ENCODE measurements at places on chromosomes 2 and 18.

- no peak for DNase-seq
These were observed 44.6 kb upstream of the TUBA3D start for GRCh38 chr2:131431336-131431735.

GRCh38 chr18:21700528-21701075, 4.0 kb downstream of the ABHD3 start:
- no peak for DNase-seq

DNA sequence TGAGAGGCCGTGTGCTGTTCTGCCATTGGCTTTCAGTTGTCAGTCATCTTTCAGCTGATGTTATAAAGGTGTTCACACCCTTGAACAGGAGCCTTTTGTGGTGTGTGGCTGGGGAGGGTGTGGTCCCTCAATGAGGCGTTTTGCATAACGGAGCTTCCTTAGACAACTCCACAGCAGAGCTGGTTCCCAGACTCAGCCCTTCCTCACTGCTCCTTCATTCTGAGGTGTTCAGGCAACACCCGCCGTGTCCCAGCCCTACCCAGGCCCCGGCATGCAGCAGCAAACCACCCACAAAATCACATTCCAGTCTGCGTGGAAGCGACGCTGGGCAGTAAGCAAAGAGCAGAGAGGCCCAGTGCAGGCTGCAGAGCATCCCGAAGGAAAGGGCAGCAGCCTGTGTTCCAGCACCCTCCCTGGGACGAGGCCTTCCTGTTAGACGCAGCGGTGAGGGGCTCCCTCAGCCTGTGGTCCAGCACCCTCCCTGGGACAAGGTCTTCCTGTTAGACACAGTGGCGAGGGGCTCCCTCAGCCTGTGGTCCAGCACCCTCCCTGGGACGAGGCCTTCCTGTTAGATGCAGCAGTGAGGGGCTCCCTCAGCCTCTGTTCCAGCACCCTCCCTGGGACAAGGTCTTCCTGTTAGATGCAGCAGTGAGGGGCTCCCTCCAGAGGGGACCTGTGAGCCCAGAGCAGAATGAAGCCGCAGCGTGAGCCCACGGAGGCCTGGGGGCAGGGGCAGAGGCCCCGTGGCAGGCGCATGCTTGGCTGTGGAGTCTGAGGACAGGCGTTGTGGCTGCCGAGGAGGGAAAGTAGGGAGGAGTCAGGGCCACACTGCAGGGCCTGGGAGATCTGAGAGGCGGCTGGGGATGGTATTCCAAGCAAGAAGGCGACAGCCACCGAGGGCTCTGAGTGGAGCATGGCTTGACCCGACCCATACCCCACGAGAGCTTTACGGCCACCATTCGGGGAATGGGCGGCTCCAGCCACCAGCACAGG, 201.8 kb upstream of the HDAC4 start:
- DNase-seq: no peak

DNA sequence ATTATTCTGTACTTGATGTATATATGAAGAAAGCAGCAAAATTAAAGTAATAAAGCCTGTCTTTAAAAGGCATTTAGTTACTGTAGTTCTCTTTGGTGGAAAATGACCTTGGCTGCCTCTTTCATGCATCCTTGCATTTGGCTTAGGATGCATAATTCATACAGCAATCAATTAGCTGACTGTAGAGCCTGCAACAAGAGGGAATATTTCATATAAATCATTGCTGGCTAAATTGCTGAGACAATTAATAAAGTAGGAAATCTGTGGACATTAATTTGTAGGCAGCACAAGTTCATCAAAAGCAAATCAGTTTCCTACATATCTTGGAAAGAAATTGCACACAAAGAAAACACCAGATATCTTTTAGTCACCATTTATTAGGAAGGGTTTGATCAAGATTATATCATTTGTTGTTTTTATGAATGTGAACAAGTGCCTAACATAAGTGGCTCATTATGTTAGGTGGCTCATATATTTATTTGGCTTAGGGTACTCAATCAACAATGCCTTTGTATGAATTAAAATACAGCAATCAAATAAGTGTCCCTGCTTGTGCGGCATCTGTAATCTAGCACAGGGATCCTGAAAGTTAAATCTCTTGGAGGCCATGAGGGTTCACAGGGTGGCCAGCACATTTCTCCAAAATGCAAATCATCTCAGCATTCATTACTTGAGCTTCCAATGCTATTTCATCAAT, 220.4 kb upstream of the SPOPL start:
- DNase-seq: no peak

- no peak for DNase-seq
These were observed 564.3 kb downstream of the CMPK2 start for GRCh38 chr2:6301426-6301825.

GRCh38 chr2:48795065-48795464, 39.5 kb upstream of the LHCGR start:
- DNase-seq: no peak

GRCh38 chr18:140670-141266, 17.6 kb upstream of the USP14 start:
- no peak for DNase-seq

Measured in NCI-H2081 (cell line).